ENCODE measurements at places on chromosomes 6 and 20.

- no peak for DNase-seq
Measured at GRCh38 chr6:48067886-48068277, 43.1 kb downstream of the PTCHD4 start.

GRCh38 chr6:7540595-7540994, 876 bp upstream of the DSP start:
- DNase-seq, result no peak

DNA sequence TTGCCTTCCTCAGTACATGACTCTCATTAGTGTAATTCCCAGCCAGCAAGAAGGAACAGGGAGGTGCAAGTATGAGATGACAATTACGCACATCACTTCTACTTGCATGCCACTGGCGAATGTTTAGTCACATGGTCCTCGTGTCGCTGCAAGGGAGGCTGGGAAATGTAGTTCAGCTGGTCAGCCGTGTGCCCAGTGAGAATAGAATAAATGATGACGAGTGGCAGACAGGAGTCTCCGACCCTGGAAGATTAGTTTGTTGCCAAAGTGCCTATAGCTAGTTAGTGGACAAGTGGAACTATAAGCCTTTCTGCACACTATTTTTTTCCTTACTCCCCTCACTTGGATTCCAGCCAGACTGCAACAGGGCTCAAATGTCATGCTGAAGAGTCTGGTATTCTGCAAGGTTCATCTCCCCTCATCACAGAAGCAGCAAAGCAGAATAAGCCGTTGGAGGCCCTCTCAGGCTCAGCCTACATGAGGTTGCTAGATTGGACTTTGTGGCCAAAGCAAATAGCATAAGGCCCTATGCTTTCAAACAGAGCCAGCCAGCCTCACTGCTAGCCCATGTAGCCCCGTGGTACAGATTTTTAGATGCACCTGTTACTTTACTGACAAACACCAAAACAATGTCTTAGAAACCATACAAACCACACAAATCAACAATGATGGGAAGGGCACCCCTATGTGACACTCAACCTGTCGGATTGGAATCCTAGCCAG, 9.7 kb downstream of the LINC00237 start:
- DNase-seq, result peak; percentile 47

- DNase-seq, result no peak
Measured at GRCh38 chr6:26270903-26271667, 93.9 kb upstream of the BTN3A2 start.

DNA sequence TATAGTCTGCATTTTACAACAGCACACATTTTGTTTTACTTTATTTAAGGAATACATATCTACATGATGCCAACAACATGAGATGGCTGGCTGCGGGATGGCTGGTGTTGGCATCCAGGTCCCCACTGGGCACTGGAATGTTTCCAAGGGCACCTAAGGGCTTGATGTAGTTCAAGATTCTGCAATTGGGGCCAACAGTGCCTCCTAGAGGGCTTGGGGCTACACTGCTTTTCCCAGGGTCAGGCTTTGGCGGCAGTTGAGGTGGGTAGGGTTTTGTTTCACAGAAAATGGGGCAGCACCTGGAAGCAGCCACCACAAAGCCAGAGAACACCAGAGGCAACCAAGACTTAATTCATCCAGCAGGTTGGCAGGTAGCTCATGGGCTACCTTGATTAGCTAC, 202.2 kb upstream of the PRND start:
- peak; percentile 11 for DNase-seq

DNA sequence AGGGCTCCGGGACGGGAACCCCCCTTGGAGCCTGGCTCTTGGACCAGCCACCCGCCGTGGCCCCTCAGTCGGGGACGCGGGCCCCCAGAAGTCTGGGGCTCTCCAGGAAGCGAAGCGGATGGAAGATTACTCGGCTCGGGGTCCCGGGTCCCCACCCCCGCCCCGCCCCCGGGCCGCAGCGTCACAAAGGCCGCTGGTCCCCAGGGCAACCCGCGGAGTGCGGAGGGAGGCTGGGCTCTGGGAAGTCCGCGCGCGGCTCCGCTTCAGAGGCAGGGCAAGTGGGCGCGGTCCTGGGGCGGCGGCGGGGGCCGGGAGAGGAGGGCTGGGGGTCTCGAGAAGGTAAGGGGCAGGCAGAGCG, at the start of gene FNDC11:
FNDC11 (plus strand) TSS at position 227 of the 358 bp plus-strand sequence. CDS start 1,505 bp downstream, outside the sequence.
- DNase-seq, result no peak

GRCh38 chr20:53157443-53158408, 185.6 kb downstream of the TSHZ2 start:
- peak; percentile 37 for DNase-seq

DNA sequence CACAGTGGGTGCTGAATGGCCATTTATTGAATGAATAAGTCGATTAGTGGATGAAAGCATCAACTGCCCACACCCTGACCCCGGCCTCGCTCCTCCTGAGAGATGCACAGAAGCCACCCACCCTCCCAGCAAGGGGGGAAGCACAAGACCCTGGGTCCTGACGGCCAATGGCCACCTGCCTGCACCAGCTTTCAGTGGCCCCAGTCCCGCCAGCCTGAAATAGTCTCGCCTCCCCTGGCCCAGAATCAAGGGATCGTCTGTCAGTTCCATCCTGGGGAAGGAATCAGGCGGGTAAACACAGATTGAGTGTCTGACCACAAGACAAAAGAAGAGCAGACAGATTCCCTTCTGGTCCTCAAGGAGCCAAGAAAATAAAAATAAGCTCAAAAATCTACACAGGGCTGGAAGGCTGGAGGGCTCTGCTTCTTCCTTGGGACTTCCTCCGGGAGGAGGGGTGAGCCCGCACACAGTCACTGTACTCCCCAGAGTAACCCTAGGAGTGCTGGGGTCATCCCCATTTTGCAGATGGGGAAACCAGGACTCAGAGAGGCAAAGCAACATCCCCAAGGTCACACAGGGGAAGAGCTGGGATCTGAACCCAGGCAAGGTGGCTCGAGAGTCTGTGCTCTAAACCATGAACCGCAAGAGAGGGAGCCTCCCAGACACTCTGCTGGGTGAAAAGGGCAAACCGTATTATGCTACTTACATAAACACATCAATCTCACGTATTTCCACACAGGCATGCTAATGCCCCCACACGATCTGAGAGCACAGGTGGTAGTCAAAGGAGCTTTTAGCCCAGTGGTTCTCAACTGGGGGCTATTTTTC, 7.8 kb downstream of the PREX1 start:
- DNase-seq, result no peak

GRCh38 chr6:64553249-64553786, 917.7 kb downstream of the PHF3 start:
- DNase-seq, result no peak

- DNase-seq, result no peak
Measured at GRCh38 chr6:153076431-153076830, 54.7 kb downstream of the RGS17 start.

DNA sequence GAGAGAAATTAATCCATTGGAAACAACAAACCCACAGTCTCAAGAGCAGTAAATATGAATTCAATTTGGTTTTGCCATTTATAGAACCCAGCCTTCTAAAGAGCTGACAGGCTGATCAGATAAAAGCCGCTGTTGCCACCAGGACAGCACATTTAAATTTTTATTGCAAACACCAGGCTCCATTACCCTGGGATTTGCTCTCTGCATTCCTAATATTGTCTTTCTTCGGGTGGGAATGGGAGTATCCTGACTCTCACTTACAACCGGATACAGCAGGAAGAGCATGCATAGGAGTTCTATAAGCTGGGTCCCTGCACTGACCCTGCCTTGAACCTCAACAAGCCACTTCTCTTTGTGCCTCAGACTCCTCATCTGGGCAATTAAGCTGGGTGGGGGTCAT, 142.9 kb downstream of the LRFN2 start:
- DNase-seq, result no peak

GRCh38 chr6:151209071-151209831, 30.5 kb upstream of the AKAP12 start:
- DNase-seq, result no peak

GRCh38 chr20:40464731-40465208, 224.3 kb downstream of the MAFB start:
- no peak for DNase-seq

GRCh38 chr6:53956068-53956711, 155.1 kb upstream of the MLIP start:
- DNase-seq, result peak; percentile 34

- no peak for DNase-seq
Measured at GRCh38 chr20:37218441-37218840, 39.1 kb upstream of the MROH8 start.

DNA sequence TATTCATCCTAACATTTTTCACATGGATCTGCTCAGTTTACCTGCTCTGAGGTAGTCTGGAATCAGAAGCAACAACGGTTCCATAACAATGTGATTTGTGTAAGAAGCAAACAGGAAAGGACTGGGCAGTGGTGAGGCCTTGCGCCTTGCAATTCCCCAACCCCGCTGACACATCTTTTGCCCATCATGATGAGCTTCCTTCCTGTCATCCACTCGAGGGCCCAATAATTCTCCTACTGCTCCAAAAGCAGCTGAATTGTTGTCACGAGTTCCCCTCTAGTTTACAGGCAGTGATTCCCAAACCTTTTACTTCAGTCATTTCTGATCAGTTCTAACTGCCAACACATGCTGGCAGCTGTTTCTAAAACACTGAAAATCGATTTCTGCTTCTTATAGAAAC, 22.9 kb downstream of the STX7 start:
- no peak for DNase-seq

DNA sequence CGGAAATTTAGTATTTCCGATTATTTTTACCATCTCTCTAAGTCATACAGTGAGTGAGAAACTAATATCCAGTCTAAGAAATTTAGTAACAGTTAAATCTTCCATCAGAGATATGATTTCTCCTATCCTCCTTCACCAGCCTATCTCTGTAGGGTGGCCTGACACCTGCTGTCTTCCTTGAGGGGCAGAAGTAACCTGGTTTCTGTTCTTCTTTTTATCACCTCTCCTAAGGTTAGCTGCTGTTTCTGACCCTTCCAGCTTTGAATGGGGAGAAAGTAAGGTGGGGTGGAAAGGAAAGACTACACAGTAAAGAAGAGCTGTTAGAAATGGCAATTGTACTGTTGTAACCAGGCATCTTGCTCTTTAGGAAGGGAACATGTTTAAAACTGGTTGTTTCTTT, 447.7 kb downstream of the PHF3 start:
- DNase-seq, result no peak

- no peak for DNase-seq
Measured at GRCh38 chr6:37027036-37027720, 21.7 kb downstream of the FGD2 start.

DNA sequence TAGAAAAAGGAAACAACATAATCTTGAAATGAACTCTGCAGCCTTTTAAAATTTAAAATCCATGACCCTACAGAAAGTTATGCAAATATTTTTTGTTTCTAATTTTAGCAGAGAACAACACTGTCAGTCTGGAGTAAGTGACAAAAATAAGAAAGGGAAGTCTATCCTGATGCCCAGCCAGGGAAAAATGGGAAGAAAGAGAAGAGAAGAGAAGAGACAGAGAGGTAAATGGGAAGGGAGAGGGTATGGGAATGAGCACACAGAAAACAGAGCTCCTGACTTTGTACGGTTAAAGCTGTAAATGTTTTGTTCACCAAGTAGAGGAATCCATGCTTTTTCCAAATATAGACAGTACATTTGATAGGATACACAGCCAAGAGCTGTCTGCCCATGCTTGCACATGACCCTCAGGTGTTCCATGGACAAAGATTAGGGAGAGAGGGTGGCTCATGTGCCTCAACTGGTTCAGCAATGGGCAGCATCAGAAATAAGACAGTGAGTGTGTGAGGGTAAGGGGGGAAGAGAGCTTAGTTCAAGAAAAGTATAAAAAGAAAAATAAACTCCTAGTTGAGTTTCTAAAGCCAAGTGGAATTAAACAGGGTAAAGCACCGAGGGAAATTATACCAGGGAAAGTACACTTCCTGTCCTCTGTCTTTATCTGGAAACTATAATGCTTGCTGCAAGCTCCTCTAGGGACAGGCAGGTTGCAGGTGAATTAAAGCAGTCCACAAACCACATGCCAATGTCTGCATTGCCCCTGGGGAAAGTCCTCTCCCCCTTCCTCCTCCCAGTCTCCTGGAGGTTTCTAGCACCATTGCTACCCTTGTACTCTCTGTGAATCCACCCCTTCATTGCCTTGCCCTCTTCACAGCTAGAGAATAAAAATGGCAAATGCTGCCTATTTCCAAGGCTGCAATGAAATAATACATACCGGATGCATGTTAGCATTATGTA, 30.0 kb downstream of the MAP3K5 start:
- no peak for DNase-seq

DNA sequence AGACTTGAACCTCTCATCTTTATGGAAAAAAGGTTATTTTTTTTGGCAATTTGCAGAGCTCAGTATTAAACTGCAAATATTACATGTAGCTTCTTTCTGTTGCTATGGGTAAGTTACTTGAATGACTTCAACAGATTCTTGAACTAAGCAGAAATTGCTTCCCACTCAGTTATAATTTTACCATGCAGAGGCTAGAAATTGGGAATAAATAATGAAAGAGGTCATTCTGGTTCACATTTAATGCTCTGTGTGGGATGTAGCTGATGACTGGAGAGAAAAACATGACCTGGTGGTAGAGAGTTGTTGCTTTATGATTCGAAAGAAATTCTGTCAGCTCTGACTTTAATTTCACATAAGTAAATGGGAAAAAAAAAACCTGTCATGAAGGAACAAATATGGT, 16.8 kb upstream of the ADGB start:
- no peak for DNase-seq

DNA sequence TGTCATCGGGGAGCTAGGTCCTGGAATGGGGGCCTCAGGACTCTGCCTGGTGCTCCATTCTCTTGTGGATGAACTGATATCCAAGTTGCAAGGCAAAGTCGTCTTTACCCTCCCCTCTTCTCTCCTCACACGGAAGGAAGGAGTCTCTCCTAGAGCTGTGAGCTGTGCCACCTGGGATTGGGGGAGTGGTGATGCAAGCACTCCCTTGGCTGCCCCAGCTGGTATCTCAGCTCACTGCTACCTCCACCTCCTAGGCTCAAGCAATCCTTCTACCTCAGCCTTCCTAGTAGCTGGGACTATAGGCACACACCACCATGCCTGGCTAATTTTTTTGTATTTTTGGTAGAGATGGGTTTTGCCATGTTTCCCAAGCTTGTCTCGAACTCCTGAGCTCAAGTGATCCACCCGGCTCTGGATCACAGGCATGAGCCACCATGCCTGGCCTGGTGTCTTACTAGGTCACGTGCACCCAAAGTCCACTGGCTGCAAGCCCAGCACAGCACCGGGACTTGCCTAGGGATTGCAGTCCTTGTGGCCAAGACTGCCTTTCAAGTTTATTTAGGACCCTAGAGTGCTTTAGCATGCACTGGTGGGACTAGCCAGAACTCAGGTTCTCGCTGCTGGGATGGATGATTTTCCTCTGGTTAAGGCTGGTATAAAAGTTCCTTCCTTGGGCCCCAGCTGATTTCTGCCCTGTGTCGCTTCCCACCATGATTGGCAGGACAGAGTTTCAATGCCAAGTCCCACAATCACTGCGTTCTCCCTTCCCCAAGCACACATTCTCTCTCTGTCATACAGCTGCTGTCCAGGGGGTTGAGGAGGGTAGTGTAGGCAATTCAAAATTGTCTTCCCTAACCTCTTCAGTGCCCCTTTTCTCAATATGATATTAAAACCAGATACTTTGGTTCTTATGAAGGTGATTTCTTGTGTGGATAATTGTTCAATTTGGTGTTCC, 33.5 kb downstream of the SMAP1 start:
- DNase-seq, result no peak

- no peak for DNase-seq
Measured at GRCh38 chr6:15288856-15289255, 43.0 kb downstream of the JARID2 start.

- DNase-seq, result no peak
Measured at GRCh38 chr6:53302678-53303360, 45.9 kb downstream of the ELOVL5 start.
